MCF 10A (cell line): ENCODE measurements at places on chromosomes 7 and 10.

GRCh38 chr10:98404571-98405359 is 10.2 kb downstream of the PYROXD2 start:
- DNase-seq, result no peak

GRCh38 chr10:132712743-132713142 is 73.2 kb downstream of the NKX6-2 start:
- DNase-seq, result no peak

DNA sequence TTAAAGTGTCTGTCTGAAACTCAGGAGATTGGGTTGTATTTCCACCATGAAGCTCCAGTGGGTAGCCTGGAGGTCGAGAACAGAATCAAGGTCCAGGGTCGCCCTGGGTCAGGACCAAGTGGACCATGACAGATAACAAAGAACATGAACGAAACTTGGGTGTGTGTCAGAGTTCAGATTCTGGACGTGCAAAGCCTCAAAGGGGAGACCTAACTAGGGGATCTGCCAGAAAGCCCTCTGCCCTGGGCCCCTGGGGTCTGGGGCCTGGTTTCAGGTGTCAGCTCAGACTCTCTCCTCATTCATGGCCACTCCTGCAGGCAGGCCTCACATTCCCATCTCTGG is 1.6 kb downstream of the RASSF4 start:
- no peak for DNase-seq

DNA sequence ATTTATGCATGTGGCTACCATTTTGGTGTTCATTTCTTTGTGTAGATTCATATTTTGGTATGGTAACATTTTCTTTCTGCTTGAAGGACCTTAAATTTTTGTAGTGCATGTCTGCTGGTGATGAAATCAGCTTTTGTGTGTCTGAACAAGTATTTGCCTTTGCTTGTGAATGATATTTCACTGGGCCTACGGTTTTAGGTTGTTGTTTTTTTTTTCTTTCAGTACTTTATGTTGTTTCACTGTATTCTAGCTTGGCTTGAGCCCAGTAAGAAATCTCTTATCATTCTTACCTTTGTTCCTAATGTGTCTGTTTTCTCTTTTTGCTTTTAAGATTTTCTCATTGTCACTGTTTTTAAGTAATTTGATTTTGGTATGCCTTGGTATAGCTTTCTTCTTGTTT is 31.9 kb downstream of the SAMD8 start:
- peak; percentile 28 for DNase-seq

- DNase-seq, result no peak
Observed at GRCh38 chr10:119454316-119454715, 88.2 kb downstream of the RGS10 start.

- DNase-seq, result no peak
Observed at GRCh38 chr10:70613941-70614340, 11.4 kb upstream of the PRF1 start.

- no peak for DNase-seq
Observed at GRCh38 chr10:103054621-103055020, 136.5 kb downstream of the CNNM2 start.

GRCh38 chr10:72085166-72085565 is 3.2 kb downstream of the SPOCK2 start:
- no peak for DNase-seq

DNA sequence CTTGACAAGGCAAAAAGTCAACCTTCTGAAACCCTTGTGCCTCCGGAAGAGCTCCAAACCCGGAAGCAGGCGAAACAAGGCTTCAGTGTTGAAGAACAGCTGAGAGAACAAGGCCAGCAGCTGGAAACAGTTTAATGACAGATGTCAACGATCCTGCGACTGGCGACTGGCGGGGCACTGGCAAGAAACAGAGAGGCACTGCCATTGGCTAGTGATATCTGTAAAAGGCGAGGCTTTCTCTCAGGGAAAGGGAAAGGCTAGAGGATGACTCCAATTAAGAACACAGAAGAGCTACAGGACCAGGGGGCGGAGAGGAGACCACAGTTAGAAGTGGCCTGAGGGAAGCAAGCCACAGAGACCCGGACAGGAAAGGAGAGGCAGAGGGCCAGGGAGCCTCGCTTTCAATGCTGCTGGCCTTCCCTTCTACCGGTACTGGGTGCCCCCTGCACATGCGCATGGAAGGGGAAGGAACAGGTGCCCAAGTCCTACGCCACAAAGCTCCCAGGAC is 19.4 kb downstream of the ITGB1 start:
- DNase-seq, result no peak

DNA sequence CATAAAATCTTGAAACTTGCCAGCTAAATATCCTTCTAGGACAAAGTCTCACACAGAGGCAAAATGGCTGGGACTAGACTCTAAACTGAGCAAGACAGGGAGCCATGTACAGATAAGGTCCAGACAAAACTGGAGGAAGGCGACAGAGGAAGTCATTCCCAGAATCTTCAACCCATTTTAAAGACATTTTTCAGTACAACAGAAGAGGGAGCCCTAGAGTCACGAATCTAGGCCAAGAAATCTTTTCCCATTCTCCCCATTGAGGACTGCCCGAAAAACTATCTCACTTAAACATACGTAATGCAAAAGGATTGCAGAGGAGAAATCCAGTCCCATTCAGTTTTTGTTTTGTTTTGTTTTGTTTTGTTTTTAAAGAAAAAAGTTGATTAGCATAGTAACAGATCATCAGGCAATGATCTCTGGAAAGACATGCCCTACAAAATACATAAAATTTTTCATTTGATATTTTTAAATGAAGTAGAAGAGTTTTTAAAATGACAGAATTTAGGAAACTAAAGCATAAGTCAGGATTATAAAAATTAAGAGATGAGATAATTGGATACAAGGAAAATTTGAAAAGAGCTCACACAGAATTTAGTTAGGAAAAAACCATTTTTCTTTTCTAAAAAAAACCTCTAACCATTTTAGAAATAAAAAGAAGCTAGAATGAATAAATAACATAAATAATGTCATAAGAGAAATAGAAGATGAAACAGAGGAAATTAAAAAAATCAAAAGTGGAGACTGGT is 16.9 kb upstream of the PRF1 start:
- DNase-seq, result peak; percentile 54

DNA sequence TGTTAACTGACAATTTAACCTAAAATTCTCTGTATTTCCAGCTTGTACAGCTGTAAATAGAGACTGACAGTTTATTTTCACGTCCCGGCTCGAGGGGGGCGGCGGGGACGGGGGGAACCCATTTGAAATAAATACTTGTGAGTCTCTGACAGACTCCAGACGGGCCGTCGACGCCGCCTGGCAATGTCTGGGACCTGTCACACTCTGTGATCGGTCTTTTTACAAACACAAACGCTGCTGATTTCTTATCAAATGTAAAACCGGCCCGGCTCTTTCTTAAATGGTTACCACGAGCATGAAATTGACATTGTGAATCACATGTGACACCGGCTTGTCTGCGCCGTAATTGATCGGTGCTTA is 57.0 kb downstream of the UNCX start:
- DNase-seq, result no peak

DNA sequence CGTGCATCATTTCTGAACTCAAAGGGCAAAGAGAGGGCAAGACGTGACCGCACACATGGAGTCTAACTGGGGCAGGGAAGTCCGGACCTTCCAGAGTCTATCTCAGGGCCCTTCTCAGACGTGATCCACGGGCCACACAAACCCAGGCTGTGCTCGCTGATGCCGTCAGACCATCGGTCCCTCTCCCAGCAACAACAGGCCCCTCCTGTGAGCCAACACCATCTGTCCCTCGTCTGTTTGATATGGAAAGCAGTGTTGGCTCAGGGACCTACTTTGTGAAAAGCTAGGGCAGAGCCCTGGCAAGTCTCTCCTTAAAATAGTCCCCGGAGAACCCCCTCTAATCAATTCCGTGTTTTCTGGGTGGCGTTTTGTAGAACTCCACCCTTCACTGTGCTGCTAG is 208.8 kb downstream of the TCERG1L start:
- DNase-seq, result no peak

- DNase-seq, result no peak
Observed at GRCh38 chr7:51268859-51269258, 47.8 kb downstream of the COBL start.

GRCh38 chr10:13851906-13852305 is 265.1 kb downstream of the PRPF18 start:
- no peak for DNase-seq

GRCh38 chr10:73529089-73529832 is 33.4 kb upstream of the PPP3CB start:
- peak; percentile 80 for DNase-seq

DNA sequence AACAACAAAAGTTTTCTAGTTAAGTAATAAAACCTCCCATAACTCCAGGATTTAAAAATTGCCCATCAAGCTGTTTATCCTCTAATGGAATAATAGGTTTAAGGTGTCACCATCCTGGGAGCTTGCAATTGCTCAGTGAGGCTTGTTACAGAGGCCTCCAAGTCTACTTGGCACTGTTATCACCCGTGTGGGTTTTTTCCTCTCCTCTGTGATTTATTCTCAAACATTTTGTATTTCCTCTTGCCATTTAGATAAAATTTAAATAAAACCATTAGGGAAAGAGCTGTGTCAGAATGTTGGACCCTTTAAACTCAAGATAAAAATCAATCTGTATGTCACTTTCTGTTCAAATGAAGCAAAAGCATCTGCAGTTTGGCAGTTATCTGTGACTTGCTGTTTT is 202.6 kb downstream of the GALNT17 start:
- no peak for DNase-seq

- no peak for DNase-seq
Observed at GRCh38 chr7:9889554-9889953, 1084.1 kb upstream of the PHF14 start.

GRCh38 chr10:95201736-95202135 is 7.7 kb downstream of the ACSM6 start:
- peak; percentile 86 for DNase-seq

DNA sequence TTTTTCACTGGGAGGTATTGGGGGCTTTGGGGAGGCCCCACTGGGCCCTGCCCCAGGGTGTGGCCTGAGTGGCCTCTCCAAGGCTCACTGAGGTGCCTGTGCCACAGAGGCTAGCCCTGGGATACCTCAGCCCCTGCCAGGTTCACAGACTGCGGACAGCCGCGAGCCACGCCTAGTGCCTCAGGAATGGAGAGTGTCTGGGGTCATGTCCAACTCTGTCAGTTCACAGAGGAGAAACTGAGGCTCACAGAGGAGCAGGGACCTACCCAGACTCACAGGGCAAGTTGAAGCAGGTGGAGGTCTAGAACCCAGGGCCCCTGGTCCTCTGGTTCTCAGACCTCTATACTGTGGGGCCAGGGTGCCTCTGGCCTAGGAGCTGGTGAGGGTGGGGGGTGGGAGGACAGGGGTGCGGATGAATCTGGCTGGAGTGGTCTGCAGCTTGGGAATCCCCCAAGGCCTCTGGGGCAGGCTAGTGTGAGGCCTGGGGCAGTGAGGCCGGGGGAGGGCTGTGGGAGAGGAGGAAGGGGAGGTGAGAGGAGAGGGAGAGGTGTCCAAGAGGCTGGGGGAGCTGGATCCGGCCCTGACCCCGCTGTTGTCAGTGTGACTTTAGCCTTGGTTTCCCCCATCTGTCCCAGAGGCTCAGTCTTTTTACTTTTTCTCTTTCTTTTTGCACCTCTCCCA is 20.0 kb downstream of the NEURL1 start:
- no peak for DNase-seq

- DNase-seq, result no peak
Observed at GRCh38 chr7:5222841-5223411, 32.9 kb downstream of the WIPI2 start.

- DNase-seq, result no peak
Observed at GRCh38 chr7:76424413-76425111, at the start of gene ZP3. ZP3 (plus strand) TSS chr7:76424950; CDS start chr7:76424965, 15 bp downstream.

- no peak for DNase-seq
Observed at GRCh38 chr10:78910886-78911285, 157.9 kb upstream of the ZMIZ1 start.

GRCh38 chr7:124934841-124935240 is 5.2 kb upstream of the POT1 start:
- no peak for DNase-seq

- no peak for DNase-seq
Observed at GRCh38 chr7:55273186-55273980, 91.8 kb upstream of the LANCL2 start.

DNA sequence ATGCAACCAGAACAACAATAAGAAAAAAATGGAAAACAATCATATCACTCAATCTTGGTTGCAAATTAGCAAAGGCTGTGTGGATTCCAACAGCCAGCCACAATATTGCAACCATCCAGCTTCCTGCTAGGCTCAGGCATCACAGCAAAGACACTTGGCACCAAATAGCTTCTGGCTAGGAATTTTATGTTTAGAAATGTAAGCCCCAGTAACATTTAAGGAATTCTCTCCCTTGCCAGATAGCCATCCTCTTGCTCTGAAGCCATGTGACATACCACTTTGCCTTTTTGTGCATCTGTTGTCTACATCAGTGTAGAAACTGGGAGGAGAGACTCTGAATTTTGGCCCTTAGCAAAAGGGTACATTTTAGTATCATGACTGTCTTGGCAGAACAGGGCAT is 22.2 kb downstream of the MKX start:
- DNase-seq, result no peak

DNA sequence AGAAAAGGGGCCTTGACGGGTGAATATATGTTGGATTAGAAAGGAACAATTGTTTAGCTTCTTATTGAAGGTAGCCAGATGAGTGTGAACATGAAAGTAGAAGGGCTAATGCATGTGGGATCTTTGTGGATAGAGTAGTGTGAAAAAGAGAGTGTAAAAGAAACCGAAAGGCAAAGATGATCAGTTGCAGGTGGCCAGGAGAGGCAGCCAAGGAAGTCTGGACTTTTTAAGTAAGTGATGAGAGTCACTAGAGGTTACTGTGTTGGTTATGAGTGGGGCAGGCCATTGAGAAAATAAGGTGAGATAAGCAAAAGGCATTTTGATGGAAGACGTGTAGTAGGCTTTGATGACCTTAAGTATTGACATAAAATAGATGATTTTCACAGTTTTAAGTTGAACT is 64.7 kb upstream of the ETV1 start:
- DNase-seq, result no peak

- DNase-seq, result peak; percentile 13
Observed at GRCh38 chr7:26861050-26861449, 3.3 kb downstream of the SKAP2 start.

- DNase-seq, result no peak
Observed at GRCh38 chr10:76251841-76252671, 820.6 kb downstream of the LRMDA start.

- DNase-seq, result peak; percentile 67
Observed at GRCh38 chr7:24980534-24981170, 674 bp upstream of the OSBPL3 start.

- DNase-seq, result peak; percentile 72
Observed at GRCh38 chr7:23696916-23697441, 13.0 kb upstream of the STK31 start.

GRCh38 chr7:127635659-127636285 is 16.2 kb upstream of the SND1 start:
- DNase-seq, result no peak
